Stimulated activated CD8-positive, alpha-beta memory T cell treated with anti-CD3 and anti-CD28 coated beads, Interleukin-2, amount 100 ng/mL, for 1 hour (primary cell): ENCODE measurements at places on chromosomes 2 and 18.

DNA sequence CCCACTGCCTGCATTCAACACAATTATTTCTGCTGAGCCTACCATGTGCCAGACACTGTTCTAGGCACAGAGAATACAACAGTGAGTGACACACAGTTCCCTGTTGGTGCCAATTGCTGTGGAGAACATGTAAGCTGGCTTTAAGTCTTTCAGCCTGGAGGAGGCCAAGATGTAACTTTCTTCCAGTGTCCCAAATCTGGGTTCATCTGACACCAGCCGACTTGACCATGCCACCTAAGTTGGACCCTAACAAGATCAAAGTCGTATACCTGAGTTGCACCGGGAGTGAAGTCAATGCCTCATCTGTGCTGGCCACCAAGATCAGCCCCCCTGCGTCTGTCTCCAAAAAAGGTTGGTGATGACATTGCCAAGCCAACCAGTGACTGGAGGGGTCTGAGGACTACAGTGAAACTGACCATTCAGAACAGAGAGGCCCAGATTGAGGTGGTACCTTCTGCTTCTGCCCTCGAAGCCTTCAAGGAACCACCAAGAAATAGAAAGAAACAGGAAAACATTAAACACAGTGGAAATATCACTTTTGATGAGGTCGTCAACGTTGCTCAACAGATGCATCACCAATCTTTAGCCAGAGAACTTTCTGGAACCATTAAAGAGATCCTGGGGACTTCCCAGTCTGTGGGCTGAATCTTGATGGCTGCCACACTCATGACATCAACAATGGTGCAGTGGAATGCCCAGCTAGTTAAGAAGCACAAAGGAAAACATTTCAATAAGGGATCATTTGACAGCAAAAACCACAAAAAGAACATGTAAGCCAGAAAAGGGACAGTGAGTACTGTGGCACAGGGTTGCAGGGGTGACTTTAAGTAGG is 6.3 kb downstream of the TRABD2A start:
- no peak for DNase-seq

DNA sequence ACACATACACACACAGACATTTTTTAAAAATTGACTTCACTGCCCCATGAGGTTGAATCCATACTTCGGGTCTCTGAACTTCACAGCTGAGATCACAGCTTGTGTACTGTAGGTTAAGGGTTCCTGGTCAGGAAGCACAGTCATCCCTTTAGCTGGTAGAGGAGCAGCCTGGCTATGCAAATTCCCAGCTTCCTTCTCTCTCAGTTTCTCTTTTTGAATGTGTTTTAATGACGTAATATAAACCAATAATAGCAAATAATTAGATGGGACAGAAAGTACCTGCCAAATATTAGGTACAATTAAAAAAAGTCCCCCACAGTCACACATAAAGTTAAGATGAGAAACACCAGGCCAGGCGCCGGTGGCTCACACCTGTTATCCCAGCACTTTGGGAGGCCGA is 178.7 kb downstream of the ZNF385B start:
- no peak for DNase-seq

DNA sequence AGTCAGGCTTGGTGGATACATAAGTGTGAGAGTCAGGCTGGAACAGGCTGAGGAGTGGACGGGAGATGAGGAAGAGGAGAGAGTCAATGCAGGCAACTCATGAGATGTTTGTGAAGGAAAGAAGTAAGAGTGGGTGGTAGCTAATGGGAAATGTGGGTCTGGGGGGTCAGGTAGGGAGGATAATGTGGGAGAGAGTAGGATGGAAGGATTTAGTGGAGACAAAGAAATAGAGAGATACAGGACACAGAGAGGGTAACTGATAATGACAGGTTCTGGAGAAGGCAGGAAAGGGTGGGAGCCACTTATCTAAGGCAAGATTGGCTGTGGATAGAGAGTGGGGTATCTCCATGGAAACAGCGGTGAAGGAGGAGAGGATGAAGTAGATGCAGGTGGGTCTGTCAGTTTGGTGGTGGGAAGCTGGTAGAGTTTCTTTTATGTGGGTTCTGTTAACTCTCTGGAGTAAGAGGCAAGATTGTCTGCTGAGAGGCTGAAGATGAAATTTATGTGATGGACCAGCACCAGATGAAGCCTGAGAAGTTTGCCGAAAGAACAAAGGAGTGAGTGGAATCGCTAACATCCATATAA is 190.6 kb upstream of the SPRED2 start:
- DNase-seq, result no peak

DNA sequence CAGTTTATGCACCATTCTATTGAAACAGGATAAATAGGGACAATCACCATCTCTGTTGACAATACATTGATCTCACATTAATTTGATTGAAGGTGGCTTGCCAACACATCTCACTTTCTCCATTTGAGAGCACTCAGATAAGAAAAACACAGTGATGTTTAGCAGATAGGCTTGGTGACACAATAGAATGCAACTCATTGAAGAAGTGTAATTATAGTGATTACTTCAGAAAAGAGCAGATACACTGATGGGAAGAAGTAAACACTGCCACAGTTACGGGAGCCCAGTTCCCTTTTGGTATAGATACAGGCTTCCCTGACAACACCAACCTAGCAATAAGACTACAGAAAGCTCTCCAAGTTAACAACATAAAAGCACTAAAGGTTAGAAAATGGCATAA is 89.1 kb downstream of the FIGN start:
- no peak for DNase-seq
